Stimulated activated CD4-positive, alpha-beta T cell treated with anti-CD3 and anti-CD28 coated beads, Interleukin-4, amount 100 ng/mL, for 24 hours (primary cell): ENCODE measurements at places on chromosomes 12 and 14.

- DNase-seq = no peak
Observed at GRCh38 chr12:39173726-39174125, 268.3 kb upstream of the CPNE8 start.

DNA sequence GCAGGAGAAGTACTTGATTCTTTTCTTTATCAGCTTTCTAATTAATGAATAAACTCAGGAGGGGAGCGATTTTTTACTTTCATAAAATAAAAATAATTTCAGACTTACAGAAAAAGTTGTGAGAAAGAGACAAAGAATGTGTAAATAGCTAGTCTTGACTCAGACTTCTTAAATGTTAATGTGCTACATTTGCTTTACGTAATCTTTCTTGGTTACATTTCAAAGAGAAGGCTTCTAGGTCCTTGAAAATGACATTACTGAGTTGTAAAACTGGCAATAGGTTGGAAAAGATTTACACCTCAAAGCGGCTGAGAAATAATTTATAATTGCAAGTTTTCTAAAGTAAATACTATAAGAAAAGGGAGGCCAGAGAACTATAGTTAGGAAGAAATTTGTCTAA lies 28.6 kb downstream of the GABARAPL1 start:
- DNase-seq = no peak

- DNase-seq = no peak
Observed at GRCh38 chr14:105863296-105864108, 337.1 kb downstream of the TMEM121 start.

GRCh38 chr14:106083082-106083481 lies 556.7 kb downstream of the TMEM121 start:
- no peak for DNase-seq

- peak; percentile 64 for DNase-seq
Observed at GRCh38 chr12:49636979-49637755, 13.8 kb downstream of the PRPF40B start.

DNA sequence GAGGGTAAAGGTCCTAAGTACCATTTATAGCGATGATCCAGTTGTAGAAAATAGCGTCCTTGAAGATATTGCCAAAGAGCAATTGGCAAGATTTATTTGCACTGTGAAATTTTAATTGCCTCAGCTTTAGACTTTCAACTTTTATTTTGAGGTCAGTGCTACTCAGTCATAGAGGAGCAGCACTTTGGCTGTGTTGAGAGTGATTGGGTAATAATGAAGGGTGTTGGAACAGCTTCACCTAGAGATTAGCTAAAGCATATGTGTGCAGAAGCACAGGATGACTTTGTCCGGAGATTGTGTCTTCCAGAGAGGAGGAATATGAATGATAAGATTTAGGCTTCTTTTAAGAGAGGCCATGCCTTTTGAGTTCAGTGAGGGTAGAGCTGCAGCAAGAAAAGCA lies 164.8 kb downstream of the NPAS3 start:
- no peak for DNase-seq

DNA sequence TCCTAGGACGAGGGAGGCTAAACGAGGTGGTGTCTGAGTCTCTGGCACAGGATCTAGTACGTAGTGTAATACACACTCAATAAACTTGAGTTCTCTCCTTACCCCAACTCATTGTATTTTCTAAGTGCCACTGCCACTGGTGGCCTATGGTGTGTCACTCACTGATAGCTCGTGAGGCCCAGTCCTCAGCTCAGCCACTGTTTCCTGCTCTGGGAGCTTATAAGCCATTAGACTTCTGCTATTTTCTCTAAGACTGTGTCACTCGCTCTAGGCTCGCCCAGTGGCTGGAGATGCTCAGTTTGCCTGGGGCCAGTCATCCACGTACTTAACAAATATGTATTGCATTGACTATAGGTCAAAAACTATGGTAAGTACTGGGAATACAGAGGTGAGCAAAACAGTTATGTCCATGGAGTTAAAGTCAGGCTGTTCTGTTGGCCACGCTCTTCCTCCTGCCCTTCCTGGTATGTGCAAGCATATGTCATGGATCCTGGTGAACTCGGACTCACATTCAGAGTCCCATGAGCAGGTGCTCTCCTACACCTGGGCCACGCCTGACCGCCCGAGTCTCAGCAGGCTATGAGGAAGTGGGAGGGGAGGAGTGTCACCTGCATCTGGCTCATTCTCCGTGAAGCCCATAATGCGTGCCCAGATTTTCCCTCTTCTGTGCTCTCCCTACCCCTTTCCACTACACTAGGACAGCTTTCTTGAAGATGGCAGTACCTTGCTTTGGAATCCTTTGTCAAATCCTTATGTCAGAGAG lies 41.6 kb downstream of the DEGS2 start:
- no peak for DNase-seq

GRCh38 chr12:15644700-15645099 lies 144.5 kb downstream of the EPS8 start:
- DNase-seq = no peak

GRCh38 chr12:50021031-50021430 lies 4.3 kb downstream of the RACGAP1 start:
- no peak for DNase-seq

- no peak for DNase-seq
Observed at GRCh38 chr14:77593501-77593961, 22.9 kb downstream of the SPTLC2 start.

DNA sequence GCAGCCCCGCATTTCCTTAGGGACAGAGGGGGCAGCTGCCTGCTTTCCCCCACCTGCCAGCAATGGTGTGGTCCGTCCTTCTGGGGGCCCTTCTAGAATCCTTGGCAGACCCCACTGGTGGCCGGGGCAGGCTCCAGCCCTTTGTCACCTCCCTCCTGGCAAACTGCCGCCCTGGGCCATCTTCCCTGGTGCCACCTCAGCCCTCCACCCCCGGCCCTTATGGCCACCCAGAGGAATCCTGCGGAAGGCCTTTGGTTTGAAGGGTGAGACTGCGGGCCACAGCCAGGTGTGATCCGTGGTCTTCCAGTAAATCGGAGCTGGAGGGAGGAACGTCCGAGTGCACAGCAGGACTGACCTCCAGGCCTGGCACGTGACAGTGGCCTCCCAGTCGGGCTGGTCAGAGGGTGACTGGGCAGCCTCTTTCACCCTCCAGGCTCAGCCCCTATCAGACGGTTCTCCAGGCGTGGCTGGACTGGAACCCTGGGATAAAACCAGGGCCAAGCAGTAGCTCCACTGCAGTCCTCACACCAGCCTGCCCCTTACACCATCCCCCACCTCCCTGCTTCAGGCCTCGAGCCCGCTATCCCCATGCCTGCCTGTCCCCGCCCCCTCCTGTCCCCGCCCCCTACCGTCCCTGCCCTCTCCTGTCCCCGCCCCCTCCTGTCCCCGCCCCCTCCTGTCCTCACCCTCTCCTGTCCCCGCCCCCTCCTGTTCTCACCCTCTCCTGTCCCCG lies 12.4 kb downstream of the FBRSL1 start:
- no peak for DNase-seq

GRCh38 chr12:1870086-1870485 lies 48.4 kb downstream of the CACNA2D4 start:
- DNase-seq = no peak

DNA sequence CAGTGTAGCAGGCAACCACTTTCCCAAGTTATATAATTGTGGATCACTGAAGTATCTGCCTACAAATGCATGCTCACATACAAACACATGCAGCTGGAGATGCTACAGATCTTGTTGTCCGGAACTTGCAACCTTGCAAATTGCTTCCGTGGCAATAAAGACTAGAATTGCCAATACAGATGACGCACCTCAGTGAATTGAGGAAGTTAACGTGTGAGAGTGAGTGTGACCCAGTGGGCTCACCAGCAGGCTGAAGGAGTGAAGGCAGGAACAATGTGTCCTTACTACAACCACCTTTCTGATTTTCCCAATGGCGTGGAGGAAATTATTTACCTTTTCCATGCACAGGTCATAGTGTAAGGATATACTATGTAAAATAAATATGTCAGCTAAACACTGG lies 89.4 kb upstream of the GRIP1 start:
- no peak for DNase-seq

GRCh38 chr14:102633906-102634595 lies 41.6 kb downstream of the RCOR1 start:
- DNase-seq = no peak

- no peak for DNase-seq
Observed at GRCh38 chr14:61744238-61744637, 18.0 kb upstream of the SNAPC1 start.

DNA sequence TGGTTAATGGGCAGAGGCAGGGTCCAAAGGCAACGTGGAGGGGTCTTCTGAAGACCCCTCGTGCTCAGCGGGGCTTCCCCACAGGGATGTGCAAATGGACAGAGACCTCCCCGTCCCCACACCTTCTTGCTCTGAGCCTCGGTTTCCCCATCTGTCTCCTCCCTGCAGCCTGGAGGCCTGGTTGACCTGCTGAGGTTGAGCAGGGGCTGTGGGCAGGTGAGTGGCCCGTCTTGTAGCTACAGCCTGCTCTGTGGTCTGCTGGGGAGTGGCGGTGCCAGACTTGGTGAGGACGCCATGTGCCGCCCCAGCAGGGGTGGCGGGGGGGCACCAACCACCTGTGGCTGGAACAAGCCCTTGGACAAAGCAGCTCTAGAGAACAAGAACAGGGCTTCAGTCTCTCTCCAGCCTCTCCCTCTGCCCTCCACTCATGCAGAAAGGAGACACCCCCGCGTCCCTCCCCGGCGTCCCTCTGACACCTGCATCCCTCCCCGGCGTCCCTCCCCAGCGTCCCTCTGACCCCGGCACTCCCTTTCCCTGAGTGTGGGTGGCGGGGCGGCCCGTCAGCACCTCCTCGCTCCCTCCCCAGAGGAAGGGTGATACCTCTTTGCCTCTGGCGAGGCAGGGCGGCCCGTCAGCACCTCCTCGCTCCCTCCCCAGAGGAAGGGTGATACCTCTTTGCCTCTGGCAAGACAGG lies 83.7 kb downstream of the NOC4L start:
- no peak for DNase-seq

GRCh38 chr12:127820271-127820670 lies 446.7 kb upstream of the TMEM132C start:
- DNase-seq = no peak

DNA sequence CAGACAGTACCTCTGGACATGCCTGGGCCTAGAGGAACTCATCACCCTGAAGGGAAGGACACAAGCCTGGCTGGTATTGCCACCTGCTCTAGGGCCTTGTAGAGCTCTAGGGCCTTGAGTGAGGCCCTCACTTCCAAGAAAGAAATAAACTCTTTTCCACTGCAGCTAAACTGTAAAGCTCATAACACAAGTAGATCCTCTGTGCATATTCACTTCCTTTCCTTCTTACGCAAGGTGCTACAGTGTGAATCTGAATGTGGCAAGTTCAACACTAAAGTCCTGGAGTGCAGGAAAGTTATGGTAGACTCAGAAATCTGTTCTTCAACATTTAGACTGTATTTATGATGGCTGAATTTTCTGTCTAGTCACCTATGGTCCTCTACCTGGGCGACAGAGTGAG lies 14.5 kb downstream of the RNASE3 start:
- no peak for DNase-seq
